ENCODE measurements at places on chromosomes 7 and 10.

GRCh38 chr10:68239596-68240150 lies 7.8 kb upstream of the ATOH7 start:
- DNase-seq: no peak

GRCh38 chr7:89054361-89054760 lies 258.8 kb upstream of the TEX47 start:
- DNase-seq: no peak

DNA sequence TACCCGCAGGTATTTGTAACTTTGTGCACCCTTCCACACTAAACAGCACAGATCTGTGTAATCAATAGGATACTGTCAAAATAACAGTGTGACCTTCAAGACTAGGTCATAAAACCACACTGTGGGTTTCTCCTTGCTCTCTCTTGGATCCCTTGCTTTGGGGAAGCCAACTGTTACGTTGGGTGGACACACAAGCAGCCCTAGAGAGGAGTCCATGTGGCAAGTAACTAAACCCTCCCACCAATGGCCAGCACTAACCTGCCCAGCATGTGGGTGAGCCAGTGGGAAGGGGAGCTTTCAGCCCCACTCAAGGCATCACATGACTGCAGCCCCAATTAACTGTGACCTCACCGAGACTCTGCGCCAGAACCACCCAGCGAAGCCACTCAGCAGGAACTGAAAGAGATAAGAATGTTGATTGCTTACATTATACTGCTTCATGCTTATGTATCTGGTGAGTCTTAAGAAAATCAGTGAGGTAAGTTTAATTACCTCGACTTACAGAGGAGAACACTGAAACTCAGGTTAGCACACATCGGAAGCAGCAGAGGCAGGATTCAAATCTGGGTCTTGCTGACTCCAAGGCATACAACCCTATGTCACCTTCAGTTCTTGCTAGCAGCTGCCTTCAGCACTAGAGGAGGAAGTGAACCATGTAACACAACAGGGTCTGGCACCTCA lies 9.4 kb upstream of the ZC3HAV1 start:
- DNase-seq: no peak

DNA sequence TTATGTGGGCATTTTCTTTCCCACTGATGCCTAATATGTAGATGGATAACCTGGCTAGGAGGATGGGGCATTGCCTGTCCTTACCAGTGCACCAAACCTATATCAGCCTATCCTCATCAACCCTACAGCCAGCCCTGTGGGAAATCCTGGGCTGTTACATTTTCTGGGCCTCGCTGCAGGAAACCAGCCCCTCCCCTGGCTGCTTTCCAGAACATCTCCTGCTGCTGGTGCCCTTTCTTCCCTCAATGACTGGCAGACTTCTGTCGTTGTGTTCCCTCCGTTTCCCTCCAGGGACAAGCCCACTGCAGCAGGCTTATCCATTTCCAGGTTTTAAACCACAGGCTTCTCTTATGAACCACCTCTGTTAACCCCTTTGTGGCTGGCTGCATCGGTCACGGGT lies 486.1 kb upstream of the COBL start:
- DNase-seq: no peak

All from activated CD4-positive, alpha-beta T cell treated with anti-CD3 and anti-CD28 coated beads for 24 hours (primary cell).